ENCODE measurements at places on chromosomes 12 and 14.

DNA sequence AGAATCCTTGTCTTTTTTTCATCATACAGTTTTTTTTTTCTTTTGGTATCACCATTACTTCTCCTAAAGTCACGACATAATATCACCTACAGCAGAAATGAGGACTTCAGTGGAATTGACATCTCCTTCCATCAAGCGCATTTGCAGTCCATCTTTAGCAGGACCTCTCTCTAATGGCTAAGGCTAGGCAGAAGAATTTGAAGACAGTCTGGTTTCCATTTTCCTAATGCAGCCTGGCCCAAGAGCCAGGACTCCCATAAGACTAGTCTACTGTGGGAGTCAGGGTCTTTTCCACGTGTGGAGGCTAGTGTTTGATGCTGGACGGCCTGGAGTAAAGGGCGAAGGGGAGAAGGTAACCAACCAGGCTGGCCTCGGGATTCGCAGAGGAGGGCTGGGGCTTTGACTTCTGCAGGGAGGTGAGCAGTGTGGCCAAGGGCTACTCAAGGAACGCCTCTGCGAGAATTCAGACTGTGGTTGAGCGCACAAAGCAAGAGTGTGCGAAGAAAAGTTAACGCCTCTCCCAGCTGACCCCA is 769 bp upstream of the ZNF740 start:
- DNase-seq = no peak

GRCh38 chr14:103686831-103687485 is 28.3 kb downstream of the XRCC3 start:
- DNase-seq = no peak

- no peak for DNase-seq
Measured at GRCh38 chr14:87994974-87995373, 2.0 kb upstream of the GALC start.

DNA sequence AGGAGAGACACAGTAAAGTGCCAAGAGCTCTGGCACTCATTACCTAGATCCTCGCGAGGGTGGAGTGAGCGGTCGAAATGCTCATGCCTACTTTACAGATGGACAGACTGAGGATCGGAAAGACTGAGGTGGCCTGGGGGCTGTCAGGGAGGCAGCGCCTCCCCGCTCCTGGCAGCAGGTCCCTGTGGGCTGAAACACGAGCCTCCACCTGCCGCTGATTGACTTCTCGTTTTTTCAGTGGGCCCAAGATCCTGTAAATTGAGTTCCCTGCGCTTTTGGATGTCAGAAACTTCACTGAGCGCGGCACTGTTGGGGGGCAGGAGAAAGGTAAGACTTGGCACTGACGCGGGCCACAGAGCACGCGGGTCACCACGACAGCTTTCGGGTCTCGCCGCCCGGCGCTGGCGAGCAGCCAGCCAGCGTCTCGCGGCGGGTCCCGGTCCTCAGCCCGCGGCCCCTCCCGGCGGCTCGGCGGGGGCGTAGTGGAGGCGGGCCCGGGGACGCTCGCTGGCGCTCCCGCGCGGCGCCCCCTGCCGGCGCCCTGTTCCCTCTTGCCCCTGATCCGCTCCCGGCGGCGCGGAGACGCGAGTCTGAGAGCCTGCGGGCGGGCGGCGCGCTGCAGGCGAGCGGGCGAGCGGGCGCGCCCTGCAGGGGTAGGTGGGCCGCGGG is 552 bp upstream of the SCN8A start:
- DNase-seq = peak; percentile 84

- no peak for DNase-seq
Measured at GRCh38 chr14:101912841-101913240, 51.5 kb upstream of the DYNC1H1 start.

GRCh38 chr12:55469291-55469690 is 647 bp downstream of the OR6C70 start:
- DNase-seq = no peak

DNA sequence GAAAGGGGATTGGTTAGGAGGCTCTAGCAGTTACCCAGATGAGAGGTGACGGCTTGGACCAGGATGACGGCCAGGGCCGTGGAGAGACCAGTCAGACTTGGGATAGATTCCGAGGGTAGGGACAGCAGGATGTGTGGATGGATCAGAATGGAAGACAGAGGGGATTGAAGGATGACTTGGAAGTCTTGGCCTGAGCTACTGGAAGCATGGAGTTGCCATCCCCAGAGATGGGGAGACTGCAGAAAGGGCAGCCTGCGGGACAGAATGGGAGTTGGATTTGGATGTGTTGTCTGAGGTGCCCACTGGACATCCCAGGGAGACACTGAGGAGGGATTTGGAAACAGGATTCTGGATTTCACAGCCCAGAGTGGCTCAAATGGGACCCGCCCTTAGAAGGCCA is 102.3 kb downstream of the CALM1 start:
- no peak for DNase-seq

- no peak for DNase-seq
Measured at GRCh38 chr12:71721783-71722505, 32.7 kb upstream of the RAB21 start.

DNA sequence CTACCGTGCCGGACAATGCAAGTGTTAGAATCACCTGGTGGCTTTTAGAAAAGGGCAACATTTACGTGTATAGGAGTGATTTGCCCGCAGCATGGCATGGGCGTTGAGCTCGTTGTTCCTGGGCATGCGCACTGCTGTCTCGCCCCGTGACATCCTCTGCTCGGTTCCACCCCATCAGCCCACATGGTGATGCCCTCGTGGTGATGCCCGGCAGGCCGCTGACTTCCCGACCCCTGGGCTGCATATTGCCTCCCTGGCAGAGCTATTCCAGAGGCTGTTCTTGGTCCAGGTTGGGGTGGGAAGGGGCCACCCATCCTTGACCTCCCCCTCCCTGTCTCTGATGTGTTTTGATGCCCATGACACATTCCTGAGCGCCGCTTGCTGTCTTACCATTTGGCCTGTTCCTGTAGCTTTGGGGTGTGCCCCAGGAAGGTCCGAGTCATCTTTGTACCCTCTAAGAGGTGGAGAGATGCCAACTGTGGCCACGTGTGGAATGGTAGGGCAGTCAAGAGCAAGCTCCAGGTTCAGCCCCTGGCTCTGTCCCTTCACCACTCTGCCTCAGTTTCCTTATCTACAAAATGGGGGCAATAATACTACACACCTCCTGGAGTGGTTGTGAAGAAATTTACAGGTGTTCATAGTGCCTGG is 4.8 kb downstream of the HIP1R start:
- DNase-seq = no peak

- DNase-seq = no peak
Measured at GRCh38 chr14:37480446-37481290, 114.4 kb downstream of the FOXA1 start.

- DNase-seq = no peak
Measured at GRCh38 chr12:83016991-83017390, 330.3 kb downstream of the TMTC2 start.
